ENCODE measurements at places on chromosomes 16 and 17.

DNA sequence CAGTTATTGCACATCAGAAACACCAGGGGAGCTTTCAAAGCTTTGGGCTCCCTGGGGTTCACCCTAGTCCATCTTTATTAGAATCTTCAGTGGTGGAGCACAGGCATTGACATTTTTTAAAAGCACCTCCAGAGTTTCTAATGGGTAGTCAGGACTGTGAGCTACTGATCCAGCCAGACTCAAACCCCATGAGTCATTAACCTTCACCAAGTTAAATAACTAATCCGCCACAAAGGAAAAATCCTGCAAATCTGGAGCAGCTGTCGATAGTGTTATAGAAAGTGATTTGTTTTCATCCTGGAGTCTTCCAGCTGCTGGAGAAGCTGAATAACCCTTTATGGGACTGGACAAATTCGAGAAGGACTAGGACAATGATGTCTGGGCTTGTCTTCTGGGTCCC lies 93.2 kb upstream of the PIRT start:
- DNase-seq: no peak

GRCh38 chr17:81801327-81801726 lies 2.6 kb upstream of the GCGR start:
- no peak for DNase-seq

GRCh38 chr17:32878211-32878610 lies 1.3 kb upstream of the MYO1D start:
- no peak for DNase-seq

- no peak for DNase-seq
Observed at GRCh38 chr17:75075597-75076336, 12.0 kb upstream of the SLC16A5 start.

DNA sequence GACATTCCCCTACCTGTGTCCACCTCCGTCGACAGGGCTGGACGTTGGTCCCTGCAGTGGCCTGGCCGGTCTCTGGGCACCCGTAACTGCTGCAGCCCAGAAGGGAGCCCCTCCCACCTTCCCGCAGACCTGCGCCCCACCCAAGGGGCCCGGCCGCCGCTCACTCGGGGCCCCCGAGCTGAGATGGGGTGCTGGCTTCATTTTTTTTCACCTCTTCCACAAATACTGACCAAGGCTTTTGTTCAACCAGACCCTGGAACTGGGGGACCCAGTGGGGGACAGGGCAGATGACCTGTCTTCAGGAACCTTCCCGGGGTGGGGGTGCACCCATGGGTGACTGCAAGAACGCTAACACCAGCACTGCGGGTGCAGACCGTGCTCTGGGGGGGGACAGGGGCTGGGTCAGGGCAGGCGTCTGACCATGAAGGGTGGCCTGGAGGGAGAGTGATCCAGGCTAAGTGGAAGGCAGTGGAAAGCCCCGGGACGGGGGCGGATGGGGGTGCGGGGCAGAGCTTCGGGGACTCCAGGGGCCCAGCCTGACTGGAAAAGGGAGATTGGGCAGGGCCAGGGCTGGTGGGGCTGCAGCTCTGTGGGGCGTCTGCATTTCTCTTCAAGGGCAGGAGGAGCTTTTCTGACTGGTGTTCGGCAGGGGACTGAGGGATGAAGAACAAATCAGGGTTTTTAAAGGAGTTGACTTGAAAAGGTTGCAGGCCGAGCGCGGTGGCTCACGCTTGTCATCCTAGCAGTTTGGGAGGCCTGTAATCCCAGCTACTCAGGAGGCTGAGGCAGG lies 42.3 kb downstream of the SLC7A5 start:
- no peak for DNase-seq

All from activated CD4-positive, alpha-beta T cell treated with anti-CD3 and anti-CD28 coated beads, Interleukin-2, amount 50 U/mL, for 48 hours (primary cell).